ENCODE measurements at places on chromosomes 7 and 10.

DNA sequence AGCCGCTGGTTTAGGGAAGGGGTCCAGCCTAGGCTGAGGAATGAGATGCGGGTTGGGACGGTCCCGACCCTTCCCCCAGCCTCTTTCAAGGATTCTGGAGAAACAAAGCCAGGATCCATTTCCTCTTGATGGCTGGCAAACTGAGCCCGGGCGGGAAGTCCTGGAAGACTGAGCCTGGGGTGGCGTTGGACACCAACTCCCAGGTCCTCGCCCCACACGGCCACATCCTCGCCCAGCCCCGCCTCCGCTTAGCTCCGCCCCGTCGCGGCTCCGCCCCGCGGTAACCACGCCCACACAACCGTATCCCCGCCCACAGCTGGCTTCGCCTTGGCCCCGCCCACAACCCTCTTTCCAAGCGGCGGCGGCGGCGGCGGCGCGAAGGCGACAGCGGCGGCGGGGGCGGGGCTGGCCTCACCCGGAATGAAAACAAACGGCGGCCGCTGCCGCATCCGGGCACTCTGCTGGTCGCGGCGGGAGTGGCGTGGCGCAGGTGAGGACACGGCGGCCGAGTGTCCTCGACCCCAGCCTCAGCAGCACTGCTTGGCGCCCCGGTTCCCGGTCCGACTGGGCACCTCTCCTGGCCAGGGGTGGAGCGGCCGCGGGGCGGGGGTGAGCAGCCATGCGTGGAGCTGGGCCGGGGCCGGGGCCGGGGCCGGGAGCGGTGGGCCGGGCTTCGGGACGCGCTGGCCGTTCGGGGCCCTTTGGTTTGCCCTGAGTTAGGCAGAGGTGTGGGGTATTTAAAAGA lies at the start of gene NUB1:
NUB1 (plus strand) TSS at position 456 of the 745 bp plus-strand sequence. CDS start 3,538 bp downstream, outside the sequence.
- peak; percentile 92 for DNase-seq

- DNase-seq = no peak
Measured at GRCh38 chr10:49363309-49364031, 32.4 kb downstream of the DRGX start.

DNA sequence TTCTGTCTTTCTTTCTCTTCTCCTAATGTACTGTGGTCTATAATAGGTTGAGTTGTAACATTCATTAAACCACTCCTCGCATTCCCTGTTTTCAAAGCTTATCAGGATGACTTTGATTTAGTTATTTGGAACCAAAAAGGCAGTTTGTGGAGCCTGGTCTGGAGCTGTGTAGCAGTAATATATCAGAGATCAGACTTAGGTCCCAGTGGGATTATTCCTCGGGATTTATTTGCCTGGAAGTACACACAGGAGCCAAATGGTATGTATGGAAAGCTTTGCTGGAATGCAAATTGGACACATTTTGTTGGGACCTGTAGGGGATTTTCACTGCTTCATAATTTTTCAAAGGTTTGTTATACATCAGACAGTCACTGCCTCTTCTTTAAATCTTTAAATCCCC lies 40.9 kb downstream of the GBF1 start:
- DNase-seq = no peak

GRCh38 chr10:75476569-75476968 lies 45.1 kb downstream of the LRMDA start:
- no peak for DNase-seq

DNA sequence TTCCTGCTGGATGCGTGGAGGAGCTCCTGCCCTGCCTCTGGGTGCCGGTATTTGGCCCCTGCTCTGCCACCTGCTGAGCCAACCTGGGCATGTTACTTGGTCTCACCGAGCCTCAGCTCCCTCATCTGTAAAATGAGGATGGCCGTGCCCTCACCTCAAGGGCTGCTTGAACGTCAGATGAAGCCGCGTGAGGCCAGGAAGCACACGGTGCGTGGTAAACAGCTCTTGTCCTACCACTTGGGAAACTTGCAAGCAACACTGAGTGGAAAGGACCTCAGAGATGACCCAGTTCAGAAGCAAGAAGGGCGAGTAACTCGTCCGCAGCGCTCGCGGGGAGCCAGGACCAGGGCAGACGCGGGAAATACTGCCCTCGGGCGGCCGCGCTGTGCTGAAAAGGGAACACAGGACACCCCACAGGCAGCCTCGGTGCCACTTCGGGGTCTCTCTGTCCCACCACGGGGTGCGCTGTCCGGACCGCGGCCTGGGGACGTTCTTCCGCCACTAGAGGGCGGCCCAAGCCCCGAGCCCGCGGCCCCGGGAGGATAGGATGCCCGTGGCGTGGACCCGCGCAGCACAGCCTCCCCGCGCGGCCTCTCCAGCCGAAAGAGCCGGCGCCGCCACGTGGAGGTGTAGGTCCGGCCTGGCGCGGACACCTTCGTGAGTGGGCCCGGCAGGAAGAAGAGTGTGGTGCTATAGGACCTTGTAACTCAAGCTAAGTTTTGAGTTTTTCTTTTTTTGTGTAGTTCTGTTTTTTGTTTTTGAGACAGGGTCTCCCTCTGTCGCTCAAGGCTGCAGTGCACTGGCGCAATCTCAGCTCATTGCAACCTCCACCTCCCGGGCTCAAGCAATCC lies 94.1 kb downstream of the PRKAG2 start:
- DNase-seq = peak; percentile 83

DNA sequence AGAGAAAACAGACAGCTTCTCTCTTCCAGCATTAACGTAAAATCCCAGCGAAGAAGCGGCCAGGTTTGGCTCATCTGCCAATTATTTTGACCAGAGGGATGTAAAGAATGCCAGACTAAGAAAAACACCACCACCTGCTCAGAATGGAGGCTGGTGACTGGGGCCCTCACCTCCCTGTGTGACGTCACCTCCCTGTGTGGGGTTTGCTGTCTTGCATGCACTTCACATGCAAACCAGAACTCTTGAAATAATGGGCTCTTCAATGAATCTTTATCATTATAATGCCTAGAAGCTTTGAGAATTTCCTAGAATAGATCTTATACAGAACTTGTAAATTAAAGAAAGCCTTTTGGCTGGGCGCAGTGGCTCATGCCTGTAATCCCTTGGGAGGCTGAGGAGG lies 101.8 kb upstream of the WAC start:
- DNase-seq = no peak

DNA sequence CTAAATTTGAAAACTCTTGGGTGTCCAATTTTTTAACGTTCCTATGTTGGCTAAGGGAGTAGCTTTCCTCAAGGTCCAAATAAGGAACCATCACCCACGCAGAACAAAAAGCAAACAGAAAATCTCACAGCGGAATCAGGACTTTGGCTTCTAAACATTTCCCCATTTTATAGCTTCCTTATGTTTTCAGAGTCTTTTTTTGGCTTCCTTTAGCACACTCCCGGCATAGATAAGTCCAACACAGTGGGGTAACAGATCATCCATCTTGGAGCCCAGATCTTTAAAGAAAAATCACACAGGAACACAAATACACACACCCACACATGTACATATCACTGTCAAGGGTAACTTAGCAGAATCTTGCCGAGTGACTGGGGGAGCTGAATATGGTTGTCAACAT lies 4.2 kb upstream of the TCF7L2 start:
- no peak for DNase-seq

DNA sequence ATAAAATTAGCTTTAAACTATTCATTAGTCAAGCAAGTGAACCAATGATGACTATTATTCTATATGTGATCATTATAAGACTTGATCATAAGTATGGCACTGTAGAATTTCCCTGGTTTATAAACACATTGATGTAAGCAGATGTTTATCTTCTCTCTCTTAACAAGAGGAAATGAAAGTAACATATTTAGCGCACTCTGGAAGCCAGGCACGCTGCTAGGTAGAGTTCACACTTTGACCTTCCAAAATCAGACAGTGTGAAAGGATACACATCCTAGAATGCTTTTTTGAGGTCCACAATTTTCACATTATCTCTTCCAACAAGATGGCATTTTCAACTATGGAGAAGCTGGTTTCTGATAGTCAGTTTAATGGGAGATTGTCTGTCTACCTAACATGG lies 529.4 kb upstream of the IGFBP3 start:
- DNase-seq = no peak

GRCh38 chr7:43721193-43721806 lies 8.0 kb downstream of the COA1 start:
- no peak for DNase-seq

DNA sequence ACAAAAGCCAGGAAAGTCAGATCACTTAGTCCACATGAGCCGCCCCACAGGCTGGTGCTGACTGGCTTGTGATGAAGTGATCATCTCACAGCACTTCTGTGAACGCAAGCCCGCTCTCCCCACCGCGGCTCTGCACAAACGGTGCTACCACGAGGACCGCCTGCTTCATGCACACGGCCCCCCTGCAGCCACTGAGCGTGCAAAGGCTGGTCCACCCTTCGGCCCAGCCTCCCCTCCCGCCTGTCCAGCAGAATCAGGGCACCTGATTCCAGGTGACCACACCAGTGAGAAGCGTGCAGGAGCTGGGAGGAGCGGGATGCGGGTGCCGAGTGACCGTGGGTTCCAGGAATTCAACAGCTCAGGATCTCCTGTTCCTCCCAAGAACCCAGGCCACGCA lies 32.2 kb downstream of the MAD1L1 start:
- no peak for DNase-seq

DNA sequence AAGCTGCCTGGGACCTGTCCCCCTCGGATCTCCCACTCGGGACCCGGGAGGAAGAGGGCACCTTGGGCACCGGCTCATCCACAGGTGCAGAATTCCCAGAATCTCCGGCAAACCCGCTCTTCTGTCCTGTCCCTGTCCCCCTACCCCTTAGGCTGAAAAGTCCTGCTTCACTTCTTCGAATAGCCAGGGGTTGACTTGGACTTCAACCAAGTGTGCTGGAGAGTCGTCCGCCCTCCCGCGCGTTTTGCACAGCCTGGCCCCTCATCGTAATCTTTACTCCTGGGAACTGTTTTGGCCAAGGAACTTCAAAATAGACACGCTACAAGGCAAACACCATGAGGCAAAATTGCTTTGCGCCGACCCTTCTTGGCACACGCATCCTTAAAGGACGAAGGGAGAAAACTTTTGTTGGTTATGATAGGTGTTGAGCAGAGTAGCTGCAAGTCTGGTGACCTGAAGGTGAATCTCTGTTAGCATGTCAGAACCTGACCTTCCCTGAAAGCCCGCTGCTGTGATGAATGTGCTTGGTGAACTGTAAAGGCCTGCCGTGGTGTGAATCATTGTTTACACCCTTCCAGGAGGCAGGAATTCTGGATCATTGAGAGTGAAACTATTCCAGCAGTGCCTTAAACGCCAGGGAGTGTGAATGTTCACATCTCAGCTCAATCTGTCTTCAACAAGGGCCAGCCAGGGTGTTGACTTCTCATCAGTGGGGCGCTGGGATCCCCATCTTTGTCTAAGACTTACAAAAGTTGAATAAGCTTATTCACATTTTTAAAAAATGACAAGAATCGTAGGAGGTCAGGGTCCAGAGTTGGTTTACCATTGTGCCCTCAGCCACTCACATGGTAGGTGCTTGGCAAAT lies 589 bp upstream of the RAPGEF5 start:
- no peak for DNase-seq

DNA sequence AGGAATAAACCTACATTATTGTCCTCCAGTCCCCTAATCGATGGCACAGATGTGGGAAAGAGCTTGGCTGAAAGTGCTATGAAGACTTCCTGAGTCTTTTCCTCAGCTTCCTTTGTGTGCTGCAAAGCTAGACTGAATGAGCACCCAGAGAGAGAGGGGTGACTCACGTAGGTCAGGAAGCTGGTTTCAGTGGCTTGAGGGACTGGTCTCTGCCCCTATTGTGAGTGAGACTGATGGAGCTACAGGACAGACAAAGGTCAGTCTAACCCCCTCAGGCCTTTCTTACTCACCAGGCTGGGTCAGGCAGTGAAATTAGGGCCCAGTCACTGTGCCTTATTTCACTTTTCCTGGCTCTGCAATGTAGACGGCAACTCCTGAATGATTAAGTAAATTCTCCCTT lies 171.1 kb upstream of the GRB10 start:
- no peak for DNase-seq

DNA sequence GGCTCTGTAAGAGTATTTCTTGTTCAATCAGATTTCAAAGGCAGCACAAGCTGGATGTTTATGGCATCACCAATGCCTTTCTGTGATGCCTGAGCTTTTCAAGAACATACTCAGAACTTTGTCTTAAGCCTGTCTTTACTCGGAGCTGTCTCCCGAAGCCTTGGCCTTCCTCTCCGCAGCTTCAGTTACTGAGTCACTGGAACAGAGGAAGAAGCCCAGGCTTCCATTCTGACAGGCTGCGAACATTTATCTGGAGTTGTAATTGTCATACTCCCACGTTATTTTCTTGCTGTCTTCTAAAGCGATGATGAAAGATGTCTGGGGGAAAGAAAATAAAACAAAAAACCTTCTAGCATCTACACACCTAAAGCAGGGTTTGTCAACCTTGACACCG lies 43.9 kb downstream of the GRK5 start:
- no peak for DNase-seq

DNA sequence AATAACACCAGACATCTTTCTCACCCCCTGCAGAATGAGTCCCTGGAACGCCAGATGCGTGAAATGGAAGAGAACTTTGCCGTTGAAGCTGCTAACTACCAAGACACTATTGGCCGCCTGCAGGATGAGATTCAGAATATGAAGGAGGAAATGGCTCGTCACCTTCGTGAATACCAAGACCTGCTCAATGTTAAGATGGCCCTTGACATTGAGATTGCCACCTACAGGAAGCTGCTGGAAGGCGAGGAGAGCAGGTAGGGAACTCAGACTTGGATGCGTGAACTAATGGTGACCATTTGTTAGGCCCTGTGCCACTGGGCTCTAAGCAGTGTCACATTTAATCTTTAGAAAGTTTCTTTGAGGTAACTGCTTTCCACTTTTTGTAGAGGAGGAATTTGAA lies 7.1 kb downstream of the VIM start:
- DNase-seq = peak; percentile 45

GRCh38 chr7:2971914-2972834 lies 71.5 kb downstream of the CARD11 start:
- no peak for DNase-seq

DNA sequence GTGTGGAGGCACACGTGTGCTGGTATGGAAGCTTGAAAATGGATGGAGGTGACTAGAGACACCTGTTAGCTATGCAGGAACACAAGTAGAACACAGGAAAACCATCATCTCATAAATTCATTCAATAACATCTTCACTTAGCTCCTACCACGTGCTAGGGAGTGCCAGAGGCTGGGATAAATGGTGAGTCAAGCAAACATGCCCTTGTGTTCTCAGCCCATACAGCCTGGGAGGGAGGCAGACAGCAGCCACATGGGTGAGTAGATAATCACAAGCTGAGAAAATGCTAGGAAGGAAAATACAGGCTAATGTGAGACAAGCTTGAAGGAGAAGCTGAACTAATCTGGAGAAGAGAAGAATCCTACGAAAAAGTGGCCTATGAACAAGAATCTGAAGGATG lies 468.0 kb upstream of the ZMIZ1 start:
- DNase-seq = peak; percentile 9
